Ovary (tissue), 10 donors: ENCODE measurements at places on chromosomes 3 and 15.

DNA sequence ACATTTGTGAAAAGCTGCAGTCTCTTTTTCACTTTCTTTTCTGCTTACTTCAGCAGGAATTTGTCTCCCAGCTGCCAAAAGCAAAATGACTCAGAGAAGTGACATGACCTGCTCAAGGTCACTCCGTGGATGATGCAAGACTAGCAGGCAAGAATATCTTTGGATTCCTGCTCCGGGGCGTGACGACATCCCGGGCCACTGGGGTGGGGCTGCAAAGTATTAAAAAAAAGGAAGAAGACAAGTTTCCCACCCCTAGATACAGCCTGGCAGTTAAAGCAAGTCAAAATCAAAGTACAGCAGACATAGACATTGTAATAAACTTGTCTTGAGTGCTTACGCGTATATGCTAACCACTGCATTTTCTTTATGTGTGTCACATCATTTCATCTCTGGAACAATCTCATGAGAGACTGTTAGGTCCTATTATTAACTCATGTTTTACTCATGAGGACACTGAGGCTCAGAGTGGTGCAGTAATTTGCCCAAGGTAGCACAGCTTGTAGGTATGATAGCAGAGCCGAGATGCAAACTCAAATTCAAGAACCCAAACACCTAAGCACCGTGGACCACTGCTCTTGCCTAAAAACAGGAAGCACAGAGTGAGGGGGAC, 485.2 kb upstream of the PROK2 start:
- peak; percentile 94 for DNase-seq

DNA sequence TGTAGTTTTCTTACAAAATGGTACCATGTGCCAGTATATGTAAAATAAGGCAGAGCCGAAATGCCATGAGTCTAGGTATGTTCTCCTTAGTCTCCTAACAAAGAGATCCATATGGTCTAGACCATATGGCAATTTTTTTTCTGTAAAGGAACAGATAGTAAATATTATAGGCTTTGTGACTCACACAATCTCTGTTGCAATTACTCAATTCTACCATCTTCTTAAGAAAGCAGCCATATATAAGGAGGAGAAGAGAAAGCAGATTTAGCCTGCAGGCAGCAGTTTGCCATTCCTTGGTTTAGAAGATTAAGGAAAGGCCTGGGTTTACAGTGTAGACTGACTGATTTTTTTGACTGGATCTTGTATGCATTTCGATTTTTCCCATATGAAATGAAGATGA, 16.3 kb upstream of the BBX start:
- no peak for DNase-seq

DNA sequence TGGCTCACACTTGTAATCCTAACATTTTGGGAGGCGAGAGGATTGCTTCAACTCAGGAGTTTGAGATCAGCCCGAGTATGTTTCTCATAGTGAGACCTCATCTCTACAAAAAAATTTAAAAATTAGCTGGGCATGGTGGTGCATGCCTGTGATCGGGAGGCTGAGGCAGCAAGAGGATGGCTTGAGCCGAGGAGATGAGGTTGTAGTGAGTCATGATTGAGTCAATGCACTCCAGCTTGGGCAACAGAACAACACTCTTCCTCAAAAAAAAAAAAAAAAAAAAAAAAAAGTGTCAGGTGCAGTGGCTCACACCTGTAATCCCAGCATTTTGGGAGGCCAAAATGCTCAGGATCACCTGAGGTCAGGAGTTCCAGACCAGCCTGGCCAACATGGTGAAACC, 2.4 kb downstream of the RPL39L start:
- DNase-seq = no peak

DNA sequence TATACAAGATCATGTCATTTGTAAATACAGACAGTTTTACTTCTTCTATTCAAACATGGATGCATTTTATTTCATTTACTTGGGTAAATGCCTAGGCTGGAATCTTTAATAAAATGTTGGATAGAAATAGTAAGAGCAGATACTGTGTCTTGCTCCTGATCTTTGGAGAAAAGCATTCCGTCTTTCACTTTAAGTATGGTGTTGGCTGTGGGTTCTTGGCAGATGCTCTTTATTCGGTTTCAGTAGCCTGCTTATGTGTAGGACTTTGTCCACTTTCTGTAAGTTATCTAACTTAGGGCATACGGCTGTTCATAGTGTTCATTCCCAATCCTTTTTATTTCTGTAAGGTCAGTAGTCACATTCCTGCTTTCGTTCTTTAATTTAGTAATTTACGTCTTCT, 303.0 kb downstream of the ADAMTS17 start:
- DNase-seq = no peak

GRCh38 chr15:70321172-70321819, 223.6 kb upstream of the TLE3 start:
- no peak for DNase-seq

- no peak for DNase-seq
These were observed 49.2 kb upstream of the CCDC54 start for GRCh38 chr3:107328069-107328468.

DNA sequence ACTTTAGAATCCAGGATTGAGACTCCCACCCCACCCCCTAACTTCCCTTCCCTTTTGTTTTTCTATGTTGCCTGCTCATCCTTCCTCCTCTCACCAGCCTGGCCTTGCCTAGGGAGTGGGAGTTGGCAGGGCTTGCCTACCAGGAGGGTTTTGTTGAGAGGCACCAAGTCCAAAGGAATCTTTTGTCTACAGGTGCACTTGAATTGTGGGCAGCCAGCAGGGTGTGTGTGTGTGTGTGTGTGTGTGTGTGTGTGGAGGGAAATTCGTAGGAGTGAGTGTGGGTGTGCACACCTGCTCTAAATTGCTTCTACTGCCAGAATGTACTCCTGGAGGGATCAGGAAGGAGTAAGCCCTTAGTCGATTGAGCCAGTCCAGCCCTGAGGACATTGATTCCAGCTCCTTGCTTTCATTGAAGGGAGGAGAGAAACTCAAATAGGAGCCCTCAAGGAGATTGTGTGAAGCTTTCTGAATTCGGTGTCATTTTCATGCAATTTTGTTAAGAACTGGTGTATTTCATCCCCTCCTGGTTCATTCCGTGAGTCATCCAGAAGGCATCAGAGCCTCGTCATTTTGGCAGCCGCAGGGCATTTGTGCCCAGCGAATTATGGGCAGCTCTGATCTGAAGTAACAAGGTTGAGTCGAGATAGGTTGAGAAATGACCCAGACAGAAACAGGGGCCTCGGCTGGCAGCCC, 112.1 kb downstream of the SLCO3A1 start:
- DNase-seq = no peak
